ENCODE measurements at places on chromosomes 16 and 17.
A peak's percentile ranks its signal among the peaks of the same experiment; 100 is the strongest.

- DNase-seq, result no peak
Observed at GRCh38 chr17:7717756-7718350, 309 bp downstream of the DNAH2 start.

- DNase-seq, result peak; percentile 50
Observed at GRCh38 chr16:15057681-15058417, 2.0 kb upstream of the NTAN1 start.

- DNase-seq, result peak; percentile 61
Observed at GRCh38 chr17:78438271-78438691, 59.8 kb downstream of the PGS1 start.

DNA sequence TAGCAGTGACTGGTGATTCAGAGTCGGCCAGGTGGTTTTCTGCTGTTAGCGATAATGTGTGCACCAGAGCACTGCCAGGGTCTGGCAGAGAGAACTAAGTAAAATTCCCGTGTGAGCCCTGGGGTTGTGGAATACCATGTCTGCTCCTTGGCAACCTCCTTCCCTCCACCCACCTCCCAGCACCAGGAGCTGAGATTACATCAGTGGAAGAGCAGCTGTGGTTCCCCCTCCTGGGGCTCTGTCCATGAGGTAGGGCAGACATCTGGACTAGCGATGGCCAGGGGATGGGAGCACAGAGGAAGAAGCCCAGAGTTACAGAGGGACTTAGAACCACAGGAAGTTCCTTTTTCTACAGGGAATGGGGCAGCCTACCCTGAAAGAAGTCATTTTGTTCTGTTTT is 15.8 kb downstream of the CLEC10A start:
- no peak for DNase-seq

DNA sequence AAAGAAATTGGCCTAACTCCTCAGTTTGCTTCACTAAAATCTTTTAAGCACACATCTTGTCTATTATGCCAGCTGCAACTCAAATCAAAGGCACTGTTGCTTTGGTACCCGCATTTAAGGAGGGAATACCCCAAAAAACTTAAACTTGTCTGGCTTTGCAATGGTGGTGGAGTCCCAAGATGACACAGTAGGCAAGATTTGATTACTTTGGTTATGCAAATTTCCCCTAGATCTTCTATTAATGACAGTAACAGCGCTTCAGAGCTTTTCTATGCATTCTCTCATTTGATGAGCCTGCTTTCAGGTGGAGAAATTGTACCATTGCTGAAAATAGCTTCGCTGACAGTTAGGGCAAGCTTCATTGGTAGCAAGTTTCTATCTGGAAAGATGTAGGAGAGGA is 27.2 kb downstream of the WWOX start:
- DNase-seq, result no peak

GRCh38 chr16:84874553-84874952 is 54.8 kb downstream of the CRISPLD2 start:
- no peak for DNase-seq

DNA sequence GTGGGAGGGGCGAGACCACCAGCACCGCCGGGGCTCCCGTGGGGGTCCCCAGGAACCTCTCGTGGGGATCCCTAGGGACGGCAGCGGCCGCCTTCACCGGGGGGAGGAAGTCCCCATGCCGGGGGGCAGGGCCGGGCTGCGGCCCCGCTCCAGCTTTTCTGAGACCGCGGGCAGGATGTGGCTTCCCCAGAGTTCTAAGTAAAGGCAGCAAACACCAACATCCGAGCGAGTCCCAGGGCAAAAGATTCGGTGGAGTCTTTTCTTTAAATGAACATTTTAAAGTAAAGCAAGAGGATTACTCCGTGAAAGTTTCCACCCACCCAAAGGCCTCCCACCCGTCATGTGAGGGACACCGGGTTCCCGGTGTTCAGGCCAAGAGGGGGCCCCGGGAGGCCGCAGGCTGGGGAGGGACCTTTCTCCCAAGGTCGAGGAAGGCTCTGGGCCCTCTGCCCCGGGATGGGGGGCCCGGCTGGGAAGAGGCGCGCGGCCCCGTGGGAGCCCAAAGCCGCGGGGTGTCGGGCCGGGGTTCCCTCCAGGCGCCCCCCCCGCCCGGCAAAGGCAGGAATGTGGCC is 137.2 kb upstream of the RPH3AL start:
- peak; percentile 70 for DNase-seq

DNA sequence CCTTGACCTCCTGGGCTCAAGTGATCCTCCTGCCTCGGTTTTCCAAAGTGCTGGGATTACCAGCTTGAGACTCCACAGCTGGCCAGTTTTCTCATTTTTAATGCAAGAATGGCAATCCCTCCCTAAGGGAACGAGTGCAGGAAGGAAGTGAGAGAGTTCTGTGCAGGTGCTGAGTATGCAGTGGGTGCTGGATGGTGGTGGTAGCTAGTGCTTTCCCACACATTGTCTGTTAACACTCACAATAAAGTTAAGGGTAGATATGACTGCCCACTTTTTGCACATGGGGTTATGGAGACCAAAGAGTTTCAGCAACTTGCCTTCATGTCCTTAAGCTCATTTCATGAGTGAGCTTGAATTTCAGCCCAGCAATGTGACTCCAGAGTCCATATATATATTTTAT is 18.5 kb downstream of the RGS9 start:
- no peak for DNase-seq

DNA sequence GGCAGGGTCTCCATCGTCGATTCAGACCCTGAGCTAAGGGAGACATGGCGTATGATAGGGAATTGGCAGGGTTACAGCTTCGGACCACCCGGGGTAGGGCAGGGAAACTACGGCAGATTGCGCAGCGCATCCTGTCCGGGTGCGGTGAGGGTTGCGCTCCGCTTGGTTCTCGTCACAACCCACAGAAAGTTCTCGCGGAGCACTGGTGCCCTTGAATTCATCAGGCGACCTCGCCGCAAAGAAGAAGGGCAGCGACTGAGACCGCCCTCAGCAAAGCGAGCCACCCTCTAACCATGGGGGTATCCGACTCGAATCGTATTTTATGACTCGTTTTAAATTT is 1.2 kb downstream of the HS3ST3B1 start:
- DNase-seq, result peak; percentile 66

GRCh38 chr16:58128181-58128631 is 975 bp downstream of the CFAP20 start:
- no peak for DNase-seq
